ENCODE measurements at places on chromosomes 1 and 21.
A peak's percentile ranks its signal among the peaks of the same experiment; 100 is the strongest.

DNA sequence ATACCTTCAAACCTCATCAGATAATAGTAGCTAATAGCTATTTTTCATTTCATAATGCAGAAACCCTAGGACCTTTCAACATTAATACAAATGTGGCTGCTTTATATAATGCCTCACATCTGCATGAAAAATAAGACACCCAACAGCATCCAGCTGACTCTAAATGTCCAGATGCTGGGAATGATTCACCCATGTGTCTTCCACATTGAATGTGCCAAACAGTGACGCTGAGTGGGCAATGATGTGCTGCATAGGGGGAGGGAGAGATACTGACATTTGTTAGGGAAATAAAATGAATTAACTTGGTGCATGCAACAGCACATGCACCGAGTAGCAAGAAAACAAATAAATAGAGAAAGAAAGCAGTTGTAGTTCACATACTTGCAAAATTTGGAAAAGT is 199.3 kb downstream of the DSCAM start:
- no peak for DNase-seq

DNA sequence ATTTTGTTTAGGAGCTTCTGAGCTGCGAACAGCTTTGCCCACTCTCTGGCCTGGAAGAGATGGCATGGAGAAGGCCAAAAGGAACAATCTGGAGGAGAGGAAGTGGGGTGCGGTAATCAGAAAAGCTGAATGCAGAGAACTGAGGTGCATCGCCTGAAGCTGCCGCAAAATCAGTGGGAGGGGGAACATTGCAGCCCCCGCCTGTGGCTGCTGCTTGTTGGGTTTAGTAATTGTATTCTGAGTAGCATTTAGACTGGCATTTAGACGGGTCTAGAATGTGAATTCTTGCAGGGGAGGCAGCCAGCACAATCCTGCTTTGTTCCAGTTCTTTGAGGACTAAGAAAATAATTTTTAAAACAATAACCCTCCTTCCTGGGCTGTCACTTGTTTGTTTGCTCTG is 25.4 kb downstream of the NFASC start:
- no peak for DNase-seq

DNA sequence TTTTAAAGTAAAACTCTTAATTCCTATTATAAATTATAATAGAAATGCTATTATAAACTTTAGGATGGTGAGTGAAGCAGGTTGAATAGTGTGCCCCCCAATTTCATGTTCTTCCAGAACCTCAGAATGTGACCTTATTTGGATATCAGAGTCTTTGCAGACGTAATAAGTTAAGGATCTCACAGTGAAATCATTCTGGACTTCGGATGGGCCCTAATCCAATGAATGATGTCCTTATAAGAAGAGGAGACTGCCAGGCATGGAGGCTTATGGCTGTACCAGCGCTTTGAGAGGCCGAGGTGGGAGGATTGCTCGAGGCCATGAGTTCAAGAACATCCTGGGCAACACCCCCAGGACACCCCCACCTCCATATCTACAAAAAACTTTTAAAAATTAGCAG is 9.4 kb upstream of the MT1HL1 start:
- no peak for DNase-seq

GRCh38 chr1:97849345-97850340 is 71.2 kb downstream of the DPYD start:
- peak; percentile 2 for DNase-seq

DNA sequence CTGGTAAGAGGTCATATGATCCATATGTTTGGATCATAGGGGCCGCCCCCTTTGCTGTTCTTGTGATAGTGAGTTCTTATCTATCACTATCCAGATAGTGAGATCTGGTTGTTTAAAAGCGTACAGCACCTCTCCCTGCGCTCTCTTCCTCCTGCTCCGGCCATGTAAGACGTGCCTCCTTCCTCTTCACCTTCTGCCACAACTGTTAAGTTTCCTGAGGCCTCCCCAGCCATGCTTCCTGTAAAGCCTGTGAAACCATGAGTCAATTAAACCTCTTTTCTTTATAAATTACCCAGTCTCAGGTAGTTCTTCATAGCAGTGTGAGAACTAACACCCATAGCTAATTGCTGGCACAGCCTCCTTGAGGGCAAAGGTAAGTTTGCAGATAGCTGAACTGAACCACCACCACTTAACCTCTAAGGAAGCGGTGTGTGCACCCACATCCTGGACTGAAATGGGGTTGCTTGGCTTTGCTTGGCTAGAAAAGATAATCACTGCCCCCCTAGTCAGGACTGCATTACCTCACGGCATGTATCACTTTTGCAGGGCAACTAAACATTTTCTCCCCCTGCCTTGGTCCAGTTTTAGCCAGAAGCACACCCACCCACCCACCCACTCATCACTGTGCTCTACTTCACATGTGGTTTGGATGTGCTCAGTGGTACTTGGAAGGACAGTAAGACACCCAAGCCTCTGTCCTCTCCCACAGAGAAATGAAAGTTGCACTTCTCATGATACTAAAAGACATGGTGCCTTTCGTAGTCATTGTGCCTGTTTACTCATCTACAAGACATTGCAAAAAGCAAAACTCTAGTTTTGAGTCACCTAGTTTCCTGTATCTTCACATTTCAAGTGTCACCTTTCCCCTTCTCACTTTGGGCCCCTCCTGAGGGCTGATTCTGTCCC is 23.1 kb upstream of the PTAFR start:
- DNase-seq: peak; percentile 66

All from CD4-positive, alpha-beta T cell treated with Interleukin-2 at 100 ng/mL for 4 hours (primary cell).